Activated CD8-positive, alpha-beta memory T cell treated with anti-CD3 and anti-CD28 coated beads, Interleukin-2, amount 10 ng/mL, durations not matched to agents 7 days and 5 days (primary cell): ENCODE measurements at places on chromosomes 5 and 9. TPM values are rescaled to one million over a fixed set of nuclear protein-coding genes. Genes with fewer than 3 reads are reported as not detected.

GRCh38 chr9:135277219-135278201 lies 190.0 kb downstream of the OLFM1 start:
- no peaks in the 10 kb centered on the region for H3K27me3 ChIP-seq
- no peaks in the 10 kb centered on the region for H3K36me3 ChIP-seq
- H3K4me1 ChIP-seq: no peaks in the 10 kb centered on the region
- H3K4me3 ChIP-seq: no peak overlapping the region
- DNase-seq: no peak

- H3K4me3 ChIP-seq: no peak overlapping the region
- H3K27me3 ChIP-seq: no peaks in the 10 kb centered on the region
- peaks cover 43% of the 10 kb centered on the region for H3K4me1 ChIP-seq
- no peak for DNase-seq
Measured at GRCh38 chr9:15498246-15498995, 12.3 kb downstream of the PSIP1 start.

- no peaks in the 10 kb centered on the region for H3K4me1 ChIP-seq
- DNase-seq: no peak
- peaks cover under 1% of the 10 kb centered on the region for H3K27me3 ChIP-seq
- H3K4me3 ChIP-seq: no peak overlapping the region
- no peaks in the 10 kb centered on the region for H3K36me3 ChIP-seq
Measured at GRCh38 chr5:174052636-174053035, 7.1 kb downstream of the NSG2 start.

MAMDC4 gene
- total RNA-seq: 15.5 TPM

WNK2 gene
- total RNA-seq: not detected

PRUNE2 gene
- 0.40 TPM for total RNA-seq
